ENCODE measurements at places on chromosomes 7 and 10.

- DNase-seq = no peak
Measured at GRCh38 chr10:34606890-34607289, 208.2 kb downstream of the PARD3 start.

- DNase-seq = no peak
Measured at GRCh38 chr10:17771017-17771416, 19.0 kb downstream of the TMEM236 start.

GRCh38 chr7:64277630-64278029, 36.1 kb upstream of the ZNF736 start:
- no peak for DNase-seq

- DNase-seq = no peak
Measured at GRCh38 chr7:9148687-9149086, 715.3 kb downstream of the NXPH1 start.

All from CD4-positive, alpha-beta T cell treated with Interleukin-15 for 4 hours (primary cell).